ENCODE measurements at places on chromosomes 7 and 10.
A peak's percentile ranks its signal among the peaks of the same experiment; 100 is the strongest.

DNA sequence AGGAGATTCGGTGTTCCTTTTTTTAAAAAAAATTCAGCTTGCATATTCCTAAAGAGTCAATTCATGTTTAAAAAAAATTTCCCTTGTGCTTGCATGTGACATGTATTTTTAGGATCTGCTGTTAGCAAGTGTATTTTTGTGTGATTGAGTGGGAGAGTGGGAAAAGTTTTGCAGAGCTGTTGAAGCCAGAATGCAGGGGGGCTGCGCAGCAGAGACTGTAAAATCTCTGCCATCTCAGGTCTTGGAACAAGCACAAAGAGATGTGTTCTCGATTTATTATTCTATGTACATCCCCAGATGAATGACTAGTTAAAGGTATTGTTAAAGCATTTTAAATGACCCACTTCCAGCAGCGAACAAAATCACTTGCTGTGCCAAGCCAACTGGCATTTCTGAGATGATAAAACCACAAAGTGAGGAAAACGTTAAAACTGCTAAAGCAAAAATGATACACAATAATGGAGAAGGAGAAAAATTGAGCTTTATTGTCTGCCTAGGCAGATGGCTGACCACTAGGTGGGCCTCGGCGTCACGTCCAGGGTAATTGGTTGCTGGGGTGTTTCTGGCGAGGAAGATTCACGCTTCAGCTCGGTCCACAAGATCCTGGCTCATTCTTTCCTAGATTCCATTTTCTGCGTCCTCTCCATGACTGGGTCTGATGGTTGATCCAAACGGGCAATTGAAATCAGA, 67.0 kb upstream of the ATRNL1 start:
- no peak for DNase-seq

DNA sequence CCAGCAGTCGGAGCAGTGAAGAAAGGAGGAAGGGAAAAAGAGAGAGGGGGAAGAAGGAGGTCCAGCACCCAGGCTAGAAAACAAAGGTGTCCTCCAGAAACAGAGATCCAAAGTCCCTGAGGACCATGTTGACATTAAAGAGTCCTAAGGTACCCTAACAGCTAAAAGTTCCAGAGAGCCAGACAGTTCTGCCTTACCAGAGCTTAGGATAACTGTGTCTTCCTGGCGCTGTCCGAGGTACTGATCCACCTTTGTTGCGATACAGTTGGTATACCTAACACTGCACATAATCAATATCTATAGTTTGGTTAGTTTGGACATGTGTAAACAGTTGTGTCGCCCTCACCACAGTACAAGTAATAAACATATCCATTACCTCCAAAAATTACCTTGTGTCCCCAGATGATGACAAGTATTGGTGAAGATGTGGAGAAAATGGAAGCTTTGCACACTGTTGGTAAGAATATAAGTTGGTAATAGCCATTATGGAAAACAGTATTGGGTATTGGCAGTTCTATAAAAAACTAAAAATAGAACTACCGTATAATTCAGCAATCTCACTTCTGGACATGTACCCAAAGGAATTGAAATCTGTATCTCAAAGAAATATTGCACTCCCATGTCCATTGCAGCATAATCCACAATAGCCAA, 59.8 kb downstream of the GRID1 start:
- DNase-seq: peak; percentile 1

GRCh38 chr10:77479586-77479985, 158.0 kb downstream of the KCNMA1 start:
- DNase-seq: no peak

DNA sequence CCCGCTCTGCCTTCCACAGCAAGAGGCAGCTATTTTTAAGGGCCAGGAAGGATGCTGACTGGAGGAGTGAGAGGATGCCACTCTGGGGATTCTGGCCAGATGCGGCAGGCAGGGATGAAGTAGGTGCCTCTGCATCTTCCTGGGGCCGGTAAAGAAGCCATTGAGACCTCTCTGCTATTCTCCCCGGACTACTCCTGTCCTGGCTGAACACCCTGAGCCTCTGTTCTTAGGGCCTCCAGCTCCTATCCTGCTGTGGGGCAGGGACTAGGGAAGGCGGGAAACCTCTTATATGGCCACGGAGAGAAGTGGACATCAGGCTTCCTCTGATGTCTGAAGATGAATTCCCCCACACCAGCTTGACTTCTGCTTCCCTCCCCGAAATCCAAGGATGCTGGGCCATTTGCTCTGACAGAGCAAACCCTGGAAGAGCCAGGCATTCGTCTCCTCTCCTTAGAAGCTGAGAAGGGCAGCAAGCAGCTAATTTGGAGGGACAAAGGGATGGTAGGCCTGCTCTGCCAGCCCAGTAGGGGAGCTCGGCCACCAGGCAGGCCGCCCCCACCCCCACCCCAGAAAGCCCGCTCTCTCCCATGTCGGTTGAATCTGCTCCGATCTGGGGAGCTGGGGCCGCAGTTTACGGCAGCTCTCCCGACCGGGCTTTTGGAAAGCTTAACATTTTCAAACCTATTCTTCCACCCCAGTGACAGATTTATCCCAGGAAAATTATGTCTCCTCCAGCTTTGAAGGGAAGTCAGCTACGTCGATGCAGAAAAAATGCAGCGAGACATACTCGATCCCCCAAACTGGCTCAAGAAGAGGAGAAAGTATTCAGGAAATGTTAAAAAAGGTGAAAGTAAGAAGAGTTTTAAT, 2.8 kb downstream of the FGF8 start:
- DNase-seq: no peak

GRCh38 chr7:140940898-140941297, 16.2 kb upstream of the BRAF start:
- no peak for DNase-seq

DNA sequence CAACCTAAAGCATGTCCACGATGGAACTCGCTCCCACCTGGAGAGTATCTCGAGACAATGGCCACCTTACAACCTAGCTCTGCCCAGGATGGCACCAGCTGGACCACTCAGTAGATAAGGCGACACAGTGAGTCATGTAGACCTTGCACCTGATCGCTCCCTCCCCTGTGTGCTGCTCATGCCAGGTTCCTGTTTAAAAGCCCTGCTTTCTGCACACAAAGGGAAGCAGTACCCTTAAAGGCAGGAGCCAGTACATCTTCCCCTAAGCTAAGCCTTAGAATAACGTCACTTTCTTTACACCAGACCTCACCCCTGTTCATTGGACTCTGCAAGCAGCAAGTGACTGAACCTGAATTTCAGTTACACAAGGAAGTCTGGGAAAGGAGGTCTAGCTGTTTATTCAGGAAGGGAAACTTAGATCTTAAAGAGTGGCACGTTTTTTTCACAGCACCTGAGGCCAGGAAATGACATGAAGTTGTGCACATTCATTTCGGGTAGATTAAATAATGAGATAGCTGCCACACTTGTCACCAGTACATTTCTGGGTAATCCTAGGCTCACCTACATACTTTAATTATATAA, 117.9 kb downstream of the MTPAP start:
- DNase-seq: no peak

DNA sequence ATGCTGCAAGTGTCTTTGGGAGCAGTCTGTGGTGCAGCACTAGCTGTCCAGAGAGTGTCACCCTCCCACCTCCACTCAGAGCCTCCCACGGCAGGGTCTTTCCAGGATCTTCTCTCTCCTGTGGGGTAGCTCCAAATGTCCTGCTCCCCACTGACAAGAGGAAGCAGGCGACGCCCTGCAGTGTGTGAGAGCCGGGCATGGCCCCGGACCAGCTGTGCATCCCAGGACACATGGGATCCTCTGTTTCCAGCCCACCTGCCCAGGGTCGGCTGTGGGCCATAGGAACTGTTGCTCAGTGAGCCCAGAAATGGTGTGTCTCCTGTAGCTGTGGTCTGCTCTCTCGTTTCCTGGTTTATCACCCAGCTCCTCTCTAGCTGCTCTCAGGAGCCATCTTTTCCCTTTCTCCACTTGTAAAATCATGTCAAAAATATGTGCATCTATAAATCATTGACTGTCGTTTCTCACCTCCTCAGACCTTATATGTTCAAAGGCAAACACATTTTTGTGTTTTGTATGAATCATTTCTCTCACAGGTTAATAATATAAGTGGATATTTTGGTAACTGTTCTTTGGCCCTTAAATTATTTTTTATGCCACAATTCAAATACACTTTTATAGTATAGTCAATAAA, 74.9 kb downstream of the VWC2 start:
- DNase-seq: no peak

GRCh38 chr10:83647526-83647925, 491.8 kb upstream of the GHITM start:
- DNase-seq: no peak

DNA sequence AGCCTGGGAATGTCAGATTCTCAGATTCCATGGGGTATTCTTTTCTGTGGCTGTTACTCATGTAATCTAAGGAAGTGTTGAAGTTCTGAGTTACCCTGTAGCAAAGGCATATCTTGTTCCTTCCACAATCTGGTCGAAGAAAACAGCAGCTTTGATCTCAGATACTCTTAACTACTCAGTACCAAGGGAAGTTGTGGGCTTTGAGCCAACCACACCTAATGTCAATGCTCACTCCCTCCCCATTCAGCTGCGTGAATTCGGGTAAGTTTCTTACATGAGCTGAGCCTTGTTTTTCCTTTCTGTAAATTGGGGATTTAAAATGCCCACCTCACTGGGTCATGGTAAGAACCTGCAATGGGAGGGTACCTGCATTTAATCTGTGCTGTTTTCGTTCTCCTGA, 52.5 kb downstream of the PTPRN2 start:
- no peak for DNase-seq

DNA sequence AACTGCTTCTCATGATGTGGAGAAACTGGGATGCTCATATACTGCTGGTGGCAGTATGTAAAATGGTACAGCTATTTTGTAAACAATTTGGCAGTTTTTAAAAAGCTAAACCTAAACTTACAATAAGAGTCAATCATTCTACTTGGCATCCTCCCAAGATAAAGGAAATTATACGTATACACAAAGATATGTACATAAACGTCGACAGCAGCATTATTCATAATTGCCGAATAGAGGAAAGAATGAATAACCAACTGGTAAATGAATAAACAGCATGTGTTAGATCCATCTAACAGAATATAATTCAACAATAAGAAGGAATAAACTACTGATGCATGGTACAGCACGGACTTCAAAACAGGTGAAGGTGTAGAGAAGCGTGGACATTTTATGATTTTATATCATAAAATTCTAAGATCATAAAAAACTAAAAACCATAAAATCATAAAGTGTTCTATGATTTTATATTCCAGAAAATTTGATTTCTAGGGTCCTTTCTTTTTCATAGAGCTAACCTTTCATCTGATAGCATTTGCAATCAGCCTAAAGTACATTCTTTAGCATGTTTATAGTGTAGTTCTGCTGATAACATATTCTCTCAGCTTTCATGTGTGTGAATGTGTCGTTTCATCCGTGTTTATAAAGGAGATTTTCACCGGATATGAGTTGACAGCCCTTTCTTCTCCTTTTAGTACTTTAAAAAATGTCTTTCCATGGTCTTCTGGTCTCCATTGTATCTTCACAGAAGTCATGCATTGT, 261.5 kb downstream of the DIP2C start:
- DNase-seq: no peak

DNA sequence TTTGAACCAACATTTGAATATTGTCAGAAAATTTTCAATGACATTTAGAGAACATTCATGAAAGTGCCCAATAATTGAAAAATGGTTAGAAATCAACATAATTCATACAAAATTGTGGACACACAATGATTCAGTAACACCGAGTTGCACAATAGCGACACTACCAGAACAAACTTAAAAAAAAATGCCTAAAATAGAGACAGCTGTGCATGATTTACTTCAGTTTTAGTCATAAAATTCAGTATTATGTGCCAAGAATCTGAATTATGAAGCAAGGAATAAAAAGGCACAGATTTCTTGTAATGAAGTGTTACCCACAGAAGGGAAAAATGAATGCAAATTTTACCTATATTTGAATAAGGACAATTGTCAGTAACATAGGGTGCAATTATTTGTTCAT, 396.0 kb downstream of the SEMA3D start:
- DNase-seq: no peak

DNA sequence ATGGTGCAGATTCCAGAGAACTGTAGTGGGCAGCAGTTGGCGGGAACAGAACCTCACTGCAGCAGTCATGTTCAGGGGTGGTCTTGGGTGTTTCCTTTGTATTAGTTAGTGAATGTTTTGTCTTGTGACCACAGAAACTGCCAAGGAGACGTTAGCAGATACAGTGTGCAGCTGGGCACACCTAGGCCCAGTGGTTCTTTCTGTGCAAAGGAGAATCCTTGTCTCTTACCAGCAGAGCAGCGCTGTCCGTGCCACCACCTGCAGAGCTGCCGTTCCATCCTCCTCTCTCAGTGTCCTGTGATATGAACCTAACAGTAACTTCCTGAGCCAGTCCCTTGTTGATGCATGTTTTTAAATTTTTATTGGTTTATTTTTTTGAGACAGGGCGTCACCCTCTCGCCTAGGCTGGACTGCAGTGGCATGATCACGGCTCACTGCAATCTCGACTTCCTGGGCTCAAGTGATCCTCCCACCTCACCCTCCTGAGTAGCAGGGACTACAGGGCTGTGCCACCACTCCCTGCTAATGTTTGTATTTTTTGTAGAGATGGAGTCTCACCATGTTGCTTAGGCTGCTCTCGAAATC, 60.6 kb downstream of the WDR37 start:
- no peak for DNase-seq

DNA sequence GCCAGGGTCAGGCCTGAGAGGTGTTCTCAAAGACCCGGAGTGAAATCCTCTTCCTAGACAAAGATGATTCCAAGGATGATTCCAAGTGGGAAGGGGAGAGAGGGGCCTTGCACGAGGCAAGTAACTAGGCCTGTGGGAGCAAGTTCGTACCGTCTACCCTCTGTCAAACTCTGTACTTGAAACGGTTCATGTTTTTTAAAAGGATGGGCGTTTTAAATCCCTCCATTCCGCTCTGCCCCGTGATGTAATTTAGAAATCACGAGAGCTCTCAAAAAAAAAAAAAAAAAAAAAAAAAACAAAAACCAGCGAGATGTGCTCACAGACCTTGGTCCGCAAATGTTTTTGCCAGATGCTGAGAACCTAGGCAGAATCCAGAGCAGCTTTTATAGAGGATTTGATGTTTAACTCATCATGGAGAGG, 114.7 kb upstream of the CARD11 start:
- no peak for DNase-seq

DNA sequence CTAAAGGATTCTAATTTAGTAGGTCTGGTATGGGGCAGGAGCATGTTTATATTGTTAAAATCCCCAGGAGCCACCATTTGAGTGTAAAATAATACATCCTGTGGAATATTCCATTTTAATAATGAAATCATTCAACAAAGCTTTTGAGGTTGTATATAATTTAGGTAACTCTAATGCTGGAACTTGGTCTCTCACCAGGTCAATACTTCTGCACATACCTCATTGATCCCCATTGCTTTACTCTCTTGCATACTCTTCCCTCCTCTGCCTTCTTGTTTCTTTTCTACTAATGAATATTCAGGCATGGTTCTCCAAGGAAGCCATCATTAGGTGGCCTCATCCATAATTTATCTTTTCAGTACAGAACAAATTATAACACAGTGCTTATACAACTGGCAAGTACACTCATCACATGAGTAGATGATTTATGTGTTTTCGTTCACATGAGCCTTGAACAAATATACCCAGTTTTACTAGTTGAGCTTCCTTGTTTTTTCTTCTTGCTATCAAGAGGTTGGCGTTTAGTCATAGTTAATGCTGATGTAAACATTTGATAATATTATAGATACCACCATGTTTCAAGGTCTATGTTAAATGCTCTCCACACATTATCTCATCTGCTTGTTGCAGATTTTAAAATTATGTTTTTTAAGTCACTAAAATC, 7.2 kb downstream of the PALS2 start:
- no peak for DNase-seq

GRCh38 chr7:82153776-82154175, 289.8 kb downstream of the CACNA2D1 start:
- no peak for DNase-seq
